ENCODE measurements at places on chromosomes 5 and 9.

DNA sequence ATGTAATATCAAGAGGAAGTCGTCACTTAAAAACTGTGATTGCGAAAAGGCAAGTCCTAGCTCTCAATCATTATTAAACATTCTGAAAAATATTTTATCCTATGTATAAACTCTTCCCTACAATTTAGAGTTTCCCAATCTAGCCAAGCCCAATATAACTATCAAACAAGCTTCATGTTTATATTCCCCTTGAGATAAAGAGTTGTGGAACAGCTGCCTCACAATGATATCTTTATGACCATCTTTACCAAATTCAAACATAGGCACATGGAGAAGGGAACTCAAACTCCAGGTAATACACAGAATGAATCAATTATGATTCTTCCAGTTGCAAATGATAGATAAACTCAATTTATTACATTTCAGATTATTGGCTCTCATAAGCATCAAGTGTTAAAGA lies 1468.7 kb downstream of the EFNA5 start:
- DNase-seq, result no peak

GRCh38 chr9:71518045-71518827 lies 250.1 kb downstream of the CEMIP2 start:
- DNase-seq, result no peak

DNA sequence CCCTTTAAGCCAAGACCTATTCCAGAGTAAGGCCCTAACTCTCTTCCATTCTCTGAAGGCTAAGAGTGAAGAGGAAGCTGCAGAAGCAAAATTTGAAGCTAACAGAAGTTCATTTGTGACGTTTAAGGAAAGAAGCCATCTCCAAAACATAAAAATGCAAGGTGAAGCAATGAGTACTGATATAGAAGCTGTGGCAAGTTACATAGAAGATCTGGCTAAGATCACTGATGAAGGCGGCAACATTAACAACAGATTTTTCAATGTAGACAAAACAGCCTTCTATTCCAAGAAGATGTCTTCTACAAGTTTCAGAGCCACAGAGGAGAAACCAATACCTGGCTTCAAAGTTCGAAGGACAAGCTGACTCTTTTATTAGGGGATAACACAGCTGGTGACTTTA lies 1143.4 kb downstream of the CDH12 start:
- no peak for DNase-seq

- no peak for DNase-seq
Measured at GRCh38 chr5:173230690-173231380, 4.2 kb downstream of the NKX2-5 start.

GRCh38 chr9:22053178-22053577 lies 44.1 kb upstream of the CDKN2B start:
- no peak for DNase-seq

DNA sequence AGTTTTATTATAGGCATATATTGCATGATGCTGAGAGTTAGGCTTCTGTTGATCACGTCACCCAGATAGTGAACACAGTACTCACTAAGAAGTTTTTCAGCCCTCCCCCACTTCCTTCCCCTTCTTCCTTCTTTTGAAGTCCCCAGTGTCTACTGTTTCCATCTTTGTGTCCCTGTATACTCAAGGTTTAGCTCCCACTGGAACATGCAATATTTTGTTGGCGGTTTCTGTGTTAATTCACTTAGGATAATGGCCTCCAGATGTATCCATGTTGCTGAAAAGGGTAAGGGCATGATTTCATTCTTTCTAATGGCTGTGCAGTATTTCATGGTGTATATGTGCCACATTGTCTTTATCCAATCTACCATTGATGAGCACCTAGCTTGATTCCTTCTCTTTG lies 764.3 kb downstream of the MTRR start:
- no peak for DNase-seq

DNA sequence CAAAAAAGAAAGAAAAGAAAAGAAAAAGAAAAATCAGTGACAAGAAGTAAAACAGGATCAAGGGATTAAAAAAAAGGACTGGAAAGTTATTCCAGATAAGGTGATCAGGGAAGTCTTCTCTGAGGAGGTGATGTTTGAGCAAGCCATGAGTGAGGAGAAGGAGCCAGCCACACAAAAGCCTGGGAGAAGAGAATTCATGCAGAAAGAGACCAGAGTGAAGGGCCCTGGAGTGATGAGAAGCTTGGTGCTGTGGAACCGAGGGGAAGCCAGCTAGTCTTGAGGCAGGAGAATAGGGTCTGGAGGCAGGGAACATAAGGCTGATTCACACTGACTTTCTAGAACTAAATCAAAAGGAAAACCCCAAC lies 4.0 kb upstream of the EXOSC2 start:
- DNase-seq, result no peak

- peak; percentile 45 for DNase-seq
Measured at GRCh38 chr5:172178991-172179989, 8.7 kb downstream of the STK10 start.

DNA sequence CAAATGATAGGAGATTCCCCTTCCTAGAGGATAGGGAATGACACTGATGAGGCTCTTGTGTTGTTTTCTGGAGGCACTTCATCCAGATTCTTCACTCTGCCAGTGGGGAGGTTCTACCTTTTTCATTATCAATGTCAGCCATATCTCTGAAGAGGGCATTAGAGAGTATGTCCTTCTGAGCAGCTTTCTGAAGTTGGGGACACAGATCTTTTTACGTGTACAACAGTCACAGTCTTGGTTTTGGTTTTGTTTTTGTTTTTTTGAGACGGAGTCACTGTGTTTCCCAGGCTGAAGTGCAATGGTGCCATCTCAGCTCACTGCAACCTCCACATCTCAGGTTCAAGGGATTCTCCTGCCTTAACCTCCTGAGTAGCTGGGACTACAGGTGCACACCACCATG lies 22.6 kb downstream of the CENPH start:
- no peak for DNase-seq

GRCh38 chr5:43649256-43649655 lies 46.3 kb downstream of the NNT start:
- DNase-seq, result no peak

Measured in transverse colon (tissue), 4 donors.